ENCODE measurements at places on chromosomes 1 and 21. TPM values are rescaled to one million over a fixed set of nuclear protein-coding genes. Genes with fewer than 3 reads are reported as not detected.

CXADR gene
- polyA plus RNA-seq, result 9.7 TPM

F3 gene
- polyA plus RNA-seq, result 28.7 TPM

AMY1A gene
- not detected for polyA plus RNA-seq

PTCH2 gene
- polyA plus RNA-seq, result 0.71 TPM

GSTM1 gene
- polyA plus RNA-seq, result 125 TPM

WNT9A gene
- 2.3 TPM for polyA plus RNA-seq

MX1 gene
- 25.4 TPM for polyA plus RNA-seq

DNAJC6 gene
- polyA plus RNA-seq, result 0.13 TPM

INKA2 gene
- 1.2 TPM for polyA plus RNA-seq

SEC16B gene
- 1.0 TPM for polyA plus RNA-seq

SYCP1 gene
- not detected for polyA plus RNA-seq

SERPINC1 gene
- polyA plus RNA-seq, result 0.06 TPM

CLDN14 gene
- polyA plus RNA-seq, result 0.04 TPM

NES gene
- polyA plus RNA-seq, result 3.0 TPM

CD53 gene
- polyA plus RNA-seq, result 8.0 TPM

BCAS2 gene
- 32.3 TPM for polyA plus RNA-seq

DCDC2B gene
- 0.06 TPM for polyA plus RNA-seq

RGL1 gene
- 1.6 TPM for polyA plus RNA-seq
